ENCODE measurements at places on chromosomes 5 and 9.

DNA sequence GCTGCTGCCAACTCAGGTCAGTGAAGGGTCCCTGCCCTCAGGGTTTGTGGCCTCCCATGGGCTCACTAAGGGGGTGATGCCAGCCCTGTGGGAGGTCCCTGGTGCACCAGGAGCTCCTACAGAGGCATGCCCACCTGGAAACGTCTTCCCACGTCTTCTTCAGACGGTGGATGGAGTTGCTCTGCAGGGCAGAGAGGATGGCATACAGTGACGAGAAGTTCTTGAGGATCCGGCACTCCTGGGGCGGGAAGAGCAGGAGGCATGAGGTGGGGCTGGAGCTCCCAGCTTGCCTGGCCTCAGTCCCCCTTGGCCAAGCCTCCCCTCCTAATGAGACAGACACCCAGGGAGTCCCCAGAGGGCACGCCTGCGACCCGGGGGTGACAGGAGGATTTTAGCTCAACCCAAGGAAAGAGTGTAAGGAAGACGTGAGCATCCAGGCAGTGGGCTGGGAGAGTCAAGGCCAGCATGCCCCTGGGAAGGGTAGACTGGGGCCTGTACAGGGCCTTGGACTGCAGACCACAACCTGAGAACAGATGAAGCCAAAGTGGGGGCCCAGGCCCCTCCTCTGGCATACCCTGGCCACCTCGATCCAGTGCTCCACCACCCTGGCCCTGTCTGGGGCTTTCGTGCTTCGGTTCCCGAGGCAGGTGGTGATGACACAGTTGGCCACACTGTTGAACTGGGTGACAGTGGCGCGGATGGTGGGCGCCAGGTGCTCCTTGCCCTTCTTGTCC is 14.4 kb downstream of the RALGDS start:
- DNase-seq, result no peak

- no peak for DNase-seq
Measured at GRCh38 chr5:39449591-39449990, 24.8 kb upstream of the DAB2 start.

- no peak for DNase-seq
Measured at GRCh38 chr5:77560677-77561263, 68.7 kb upstream of the WDR41 start.

- no peak for DNase-seq
Measured at GRCh38 chr5:98564836-98565235, 208.6 kb upstream of the RGMB start.

- no peak for DNase-seq
Measured at GRCh38 chr9:87201351-87201751, 254.0 kb upstream of the GAS1 start.

DNA sequence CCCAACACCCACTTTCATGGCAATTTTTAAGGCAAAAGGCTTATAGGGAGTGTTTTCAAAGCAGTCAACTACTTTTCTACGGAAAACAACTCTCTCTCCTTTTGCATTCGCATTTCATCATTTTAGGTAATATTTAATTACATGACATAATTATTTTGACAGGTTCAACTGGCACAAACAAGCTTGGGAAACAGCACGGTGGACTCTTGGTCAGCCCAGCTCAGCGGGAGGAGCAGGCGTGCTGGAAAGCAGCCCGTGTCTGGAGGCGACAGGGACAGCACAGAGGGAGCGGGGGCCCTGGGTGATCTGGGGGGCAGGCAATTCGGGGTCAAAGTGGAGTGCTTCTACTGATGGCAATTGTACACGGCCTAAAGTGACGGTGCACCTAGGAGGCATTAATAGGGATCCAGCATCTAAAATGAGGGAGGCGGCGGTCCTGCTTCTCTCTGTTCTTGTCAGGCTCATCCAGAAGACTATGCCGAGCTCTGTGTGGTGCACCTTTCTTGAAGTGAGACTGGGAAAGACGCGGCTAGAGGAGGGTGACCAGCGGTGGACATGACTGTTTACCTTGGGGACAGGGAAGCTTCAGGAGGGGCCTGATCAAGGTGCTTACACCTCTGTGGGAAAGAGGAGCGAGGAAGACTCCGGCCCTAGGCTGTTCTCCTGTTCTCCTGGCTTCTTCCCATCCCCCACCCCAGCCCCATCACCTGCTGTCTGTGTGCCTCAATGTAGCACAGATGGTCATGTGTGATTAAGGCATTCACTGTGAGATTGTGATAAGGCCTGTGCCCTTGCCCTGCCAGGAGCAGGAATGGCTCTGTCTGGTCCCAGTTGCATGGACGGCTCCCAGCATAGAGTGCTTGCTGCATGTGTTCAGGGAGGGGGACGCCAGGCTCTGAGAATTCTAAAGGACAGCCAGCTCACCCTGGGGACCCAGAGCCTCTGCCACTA is 3.4 kb downstream of the MYMK start:
- DNase-seq, result no peak

DNA sequence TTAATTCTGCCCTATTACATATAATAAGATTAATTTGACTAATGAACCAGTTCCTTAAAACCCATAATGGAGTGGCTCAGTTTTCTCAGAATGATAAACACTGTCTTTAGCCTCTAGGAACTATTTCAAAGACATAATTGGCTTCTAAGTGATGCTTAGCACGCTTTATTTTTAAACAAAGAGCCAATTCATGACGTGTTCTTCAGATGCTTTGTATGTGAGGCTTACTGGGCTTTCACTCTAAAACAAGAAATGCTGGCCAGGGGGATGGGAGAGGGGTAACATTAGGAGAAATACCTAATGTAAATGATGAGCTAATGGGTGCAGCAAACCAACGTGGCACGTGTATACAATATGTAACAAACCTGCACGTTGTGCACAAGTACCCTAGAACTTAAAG is 7.6 kb upstream of the SFXN1 start:
- DNase-seq, result no peak

DNA sequence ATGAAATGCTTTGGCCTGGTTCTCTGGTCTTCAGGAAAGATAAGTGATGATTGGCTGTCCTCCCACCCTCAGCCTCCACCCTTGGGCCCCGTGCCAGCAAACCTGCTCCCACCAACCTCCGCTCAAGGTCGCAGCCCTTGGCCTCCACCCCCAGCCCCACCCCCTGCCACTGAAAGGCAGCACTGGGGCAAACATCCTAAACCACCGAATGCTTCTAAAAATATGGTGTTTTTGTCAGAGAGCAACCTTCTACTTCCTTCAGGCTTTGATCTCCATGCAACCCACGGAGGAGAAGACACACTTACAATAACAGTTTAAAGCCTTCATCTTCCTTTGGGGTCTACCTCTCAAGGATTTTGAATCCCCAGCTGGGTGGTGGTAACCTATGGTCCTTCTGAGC is 24.0 kb upstream of the TCF7 start:
- DNase-seq, result no peak

- DNase-seq, result no peak
Measured at GRCh38 chr9:137977571-137978261, 100.1 kb downstream of the CACNA1B start.

- DNase-seq, result no peak
Measured at GRCh38 chr9:37997636-37998374, 71.2 kb downstream of the SHB start.

DNA sequence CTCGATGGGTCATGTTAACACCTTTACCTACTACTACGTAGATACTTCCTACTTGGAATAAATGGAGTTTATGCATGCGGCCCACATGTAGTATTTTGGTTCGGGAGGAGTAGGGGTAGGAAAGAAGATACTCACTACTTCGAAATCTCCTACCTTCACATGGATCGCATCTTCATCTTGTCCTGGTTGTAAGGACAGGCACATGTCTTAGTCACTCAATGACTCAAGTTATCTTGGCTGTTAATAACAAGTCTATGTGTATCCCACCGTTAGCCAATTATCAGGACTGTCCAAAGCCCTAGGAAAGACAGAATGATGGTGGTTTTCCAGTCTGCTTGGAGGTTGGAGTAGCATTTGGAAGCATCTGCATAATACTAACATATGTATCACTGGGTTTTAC is 24.1 kb downstream of the CMYA5 start:
- no peak for DNase-seq

- DNase-seq, result no peak
Measured at GRCh38 chr5:165209101-165209727, 1703.8 kb downstream of the MAT2B start.

DNA sequence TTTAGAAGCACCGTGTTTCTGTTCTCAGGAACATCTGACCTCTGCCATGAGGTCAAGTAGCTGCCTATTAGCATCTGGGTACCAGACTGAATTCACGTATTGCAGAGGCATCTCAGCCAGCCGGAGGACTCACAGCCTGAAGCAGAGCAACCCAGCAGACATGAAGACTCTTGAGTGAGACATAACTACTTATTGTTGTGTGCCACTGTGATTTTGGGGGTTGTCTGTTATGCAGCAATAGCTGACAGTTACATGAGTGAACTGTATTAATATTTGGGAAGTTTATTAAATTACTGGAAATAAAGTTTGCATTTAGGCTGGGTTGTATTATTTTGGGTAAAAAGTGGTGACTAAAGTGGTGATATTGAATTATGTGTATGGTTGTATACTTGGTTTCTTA is 1.3 kb upstream of the ACOT12 start:
- DNase-seq, result no peak

- no peak for DNase-seq
Measured at GRCh38 chr5:35436400-35437057, 181.1 kb upstream of the SPEF2 start.

DNA sequence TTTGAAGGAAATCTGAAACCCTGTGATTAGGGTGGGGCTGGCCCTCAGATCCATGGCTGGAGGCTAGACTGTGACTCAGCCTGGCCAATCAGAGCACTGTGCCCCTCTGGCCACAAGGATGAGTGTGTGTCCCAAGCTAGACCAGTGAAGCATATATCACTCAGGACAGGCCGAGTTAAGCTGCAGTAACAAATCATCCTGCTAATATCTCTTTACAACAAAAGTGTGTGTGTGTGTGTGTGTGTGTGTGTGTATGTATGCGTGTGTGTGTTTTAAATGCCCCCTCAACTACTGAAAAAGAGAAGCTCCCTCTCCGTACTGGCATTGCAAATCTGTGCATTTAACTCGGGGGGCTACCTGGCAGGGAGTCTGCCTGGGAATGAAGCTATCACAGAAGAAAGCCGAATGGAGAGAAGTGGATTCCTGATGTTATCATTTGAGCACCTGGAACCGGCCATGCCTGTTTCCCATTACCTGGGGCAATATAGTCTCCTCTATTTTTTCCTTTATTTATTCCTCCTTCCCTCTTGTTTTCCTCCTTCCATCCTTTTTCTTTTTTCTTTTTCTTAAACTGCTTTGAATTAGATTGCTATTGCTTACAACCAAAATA is 25.6 kb downstream of the STC2 start:
- DNase-seq, result no peak

- no peak for DNase-seq
Measured at GRCh38 chr5:151096001-151096373, 15.2 kb upstream of the TNIP1 start.

- no peak for DNase-seq
Measured at GRCh38 chr9:112605518-112605917, 112.4 kb downstream of the INIP start.

DNA sequence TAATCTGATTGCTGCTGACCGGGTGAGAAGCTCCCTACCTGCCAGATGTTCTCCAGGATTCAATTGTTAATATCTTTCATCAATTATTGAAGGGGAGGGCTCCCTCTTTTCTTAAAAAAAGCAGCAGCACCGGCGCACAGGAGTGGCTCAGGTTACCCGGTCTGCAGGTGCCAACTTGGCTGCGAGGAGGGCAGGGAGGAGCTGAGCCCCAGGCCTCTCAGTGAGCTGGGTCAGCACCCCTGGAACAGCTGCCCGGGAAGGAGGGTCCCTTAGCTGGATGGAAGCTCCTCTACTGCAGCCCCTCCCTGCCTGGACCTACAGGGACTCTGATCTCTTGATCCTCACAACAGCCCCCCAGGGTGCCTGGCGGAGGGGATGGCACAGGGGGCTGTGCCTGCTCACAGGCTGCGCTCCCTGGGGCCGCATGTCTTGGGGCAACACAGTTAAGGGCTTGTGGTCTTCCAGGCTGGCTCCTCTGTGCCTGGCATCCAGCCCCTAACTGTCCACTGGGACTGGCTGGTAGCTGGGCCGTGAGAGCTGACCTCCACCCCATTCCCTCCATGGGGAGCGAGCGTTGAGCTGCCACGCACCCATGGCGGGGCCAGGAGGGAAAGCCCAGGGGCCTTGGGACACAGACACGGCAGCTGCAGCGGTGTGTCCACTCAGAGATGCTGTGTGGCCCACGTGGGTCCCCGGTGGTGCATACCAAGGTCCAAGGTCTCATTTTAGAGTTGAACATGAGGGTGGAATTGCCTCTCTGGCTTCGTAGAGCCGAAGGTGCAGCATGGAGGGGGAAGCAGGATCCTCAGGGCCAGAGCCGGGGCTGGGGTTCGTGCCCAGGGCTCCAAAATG is 28.6 kb upstream of the TMEM250 start:
- DNase-seq, result no peak

GRCh38 chr5:178058321-178059012 is 54.9 kb upstream of the N4BP3 start:
- DNase-seq, result no peak

GRCh38 chr5:32916648-32917047 is 205.5 kb downstream of the NPR3 start:
- DNase-seq, result no peak

DNA sequence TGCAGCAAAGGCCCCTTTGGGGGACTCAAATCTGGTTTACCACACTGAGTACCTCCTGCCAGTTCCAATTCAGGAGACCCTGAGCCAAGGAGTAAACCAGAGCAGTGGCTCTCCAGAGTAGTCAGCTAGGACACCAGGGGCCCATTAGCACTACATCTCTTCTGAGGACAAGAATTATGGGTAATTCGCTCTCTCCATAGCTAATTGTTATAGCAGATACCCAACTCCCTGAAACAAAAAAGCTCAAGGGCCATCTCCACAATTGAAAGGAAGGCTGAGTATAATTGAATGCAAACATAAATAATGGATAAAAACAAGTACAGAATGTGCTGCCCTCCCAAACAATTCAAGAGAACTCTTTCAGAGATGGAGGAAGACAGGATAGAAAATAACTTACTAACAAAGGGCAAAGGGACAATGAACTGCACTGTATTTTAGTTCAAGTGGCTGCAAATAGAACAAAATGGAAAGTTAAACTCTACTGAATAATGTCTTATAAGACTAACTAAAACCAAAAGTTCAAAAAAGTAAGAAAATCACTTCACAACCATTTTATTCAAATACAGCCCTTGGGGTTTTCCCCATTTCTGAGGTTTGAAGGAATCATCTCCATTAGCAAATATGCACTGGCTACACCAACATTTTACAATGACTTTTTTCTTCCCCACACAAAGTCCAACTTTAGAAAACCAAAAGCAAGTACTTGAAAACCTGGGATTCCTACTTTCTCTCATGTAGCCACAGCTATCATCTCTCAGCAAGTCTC is 118.8 kb downstream of the SIL1 start:
- no peak for DNase-seq

DNA sequence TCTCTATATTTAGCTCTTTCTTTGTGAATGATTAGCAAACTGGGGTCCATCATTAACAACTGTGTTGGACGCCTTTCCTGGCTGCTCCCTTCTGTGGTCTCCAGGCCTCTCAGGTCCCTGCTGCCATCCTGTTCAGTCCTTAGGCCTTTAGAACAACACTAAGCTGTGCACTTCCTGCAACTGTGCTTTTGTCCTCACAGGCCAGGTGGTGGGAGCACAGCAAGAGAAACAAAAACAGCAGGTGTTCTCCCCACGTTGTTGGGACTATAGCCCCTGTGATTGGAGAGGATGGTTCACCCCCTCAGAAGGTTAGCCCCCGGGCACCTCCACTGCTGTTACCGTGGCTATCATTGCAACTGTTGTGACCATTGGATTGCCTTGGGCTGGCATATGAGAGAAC is 41.7 kb upstream of the CLINT1 start:
- no peak for DNase-seq
